ENCODE measurements at places on chromosomes 1 and 21.

DNA sequence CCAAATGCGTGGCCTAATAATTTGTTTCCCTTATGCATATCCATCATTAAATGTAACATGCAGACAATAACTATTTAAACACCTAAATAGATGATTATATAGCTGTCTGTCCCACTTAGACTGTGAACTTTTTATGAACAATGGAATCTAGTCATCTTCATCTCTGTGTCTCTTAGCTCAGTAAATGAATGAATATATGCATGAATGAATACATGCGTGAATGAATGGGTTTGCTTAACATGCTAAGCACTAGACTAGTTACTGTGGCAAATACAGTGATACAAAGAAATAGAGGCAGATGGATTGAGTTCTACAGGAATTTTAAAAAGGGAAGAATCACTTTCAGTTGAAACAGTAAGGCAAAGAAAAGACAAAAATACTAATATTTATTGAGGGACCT lies 232.0 kb downstream of the FGGY start:
- DNase-seq = no peak

DNA sequence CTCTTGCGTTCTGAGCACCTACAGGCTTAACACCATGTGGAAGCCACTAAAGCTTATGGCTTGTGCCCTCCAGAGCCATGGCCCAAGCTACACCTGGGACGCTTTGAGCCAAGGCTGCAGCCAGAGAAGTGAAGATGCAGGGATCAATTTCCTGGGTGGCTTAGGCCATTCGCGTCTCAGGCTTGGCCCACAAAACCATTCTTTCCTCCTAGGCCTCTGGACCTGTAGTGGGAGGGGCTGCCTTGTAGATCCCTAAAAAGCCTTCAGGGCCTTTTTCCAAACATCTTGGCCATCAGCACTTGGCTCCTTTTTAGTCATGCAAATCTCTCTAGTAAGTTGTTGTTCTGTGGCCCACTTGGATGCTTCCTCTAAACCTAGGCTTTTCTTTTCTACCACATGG lies 401.7 kb upstream of the RUNX1 start:
- no peak for DNase-seq

DNA sequence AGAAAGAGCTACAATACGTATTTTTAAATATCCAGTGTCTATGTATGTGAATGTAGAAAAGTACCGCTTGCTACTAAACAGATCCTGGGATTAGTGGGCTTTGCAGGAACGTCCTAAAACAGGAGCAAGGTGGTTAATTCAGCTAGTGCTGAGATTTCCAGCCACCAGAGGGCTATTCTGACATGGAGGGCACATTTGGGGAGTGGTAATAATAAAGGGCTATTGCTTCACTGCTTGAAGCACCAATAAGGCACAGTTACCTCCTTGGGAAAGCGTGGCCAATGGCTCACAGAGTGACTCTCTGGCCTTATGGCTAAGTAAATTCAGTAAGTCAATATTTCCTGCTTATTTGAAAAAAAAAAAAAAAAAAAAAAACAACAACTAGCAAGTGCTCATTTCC lies 152.4 kb downstream of the GABPA start:
- DNase-seq = no peak

DNA sequence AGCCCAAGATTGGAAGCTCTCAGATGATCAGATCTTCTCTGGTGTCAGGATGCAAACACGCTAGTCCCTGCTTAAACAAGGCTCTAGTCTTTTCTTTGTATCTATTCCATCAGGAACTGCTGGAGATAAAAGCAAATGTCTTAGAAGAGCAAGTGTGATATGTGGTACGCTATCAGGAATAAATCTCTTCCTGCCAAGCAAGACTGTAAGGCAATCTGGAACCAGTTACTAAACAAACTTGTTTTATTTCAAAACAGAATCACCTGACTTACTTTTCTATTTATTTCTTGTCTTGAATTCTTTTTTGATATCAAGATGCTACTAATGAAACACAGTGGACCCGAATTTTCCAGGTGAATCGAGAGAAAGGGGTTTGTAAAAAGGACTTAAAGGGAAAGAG lies 139.9 kb upstream of the ZNF644 start:
- DNase-seq = no peak

- DNase-seq = no peak
Observed at GRCh38 chr1:22133247-22133930, 9.5 kb downstream of the WNT4 start.

- no peak for DNase-seq
Observed at GRCh38 chr1:12170263-12170671, 3.5 kb downstream of the TNFRSF1B start.

DNA sequence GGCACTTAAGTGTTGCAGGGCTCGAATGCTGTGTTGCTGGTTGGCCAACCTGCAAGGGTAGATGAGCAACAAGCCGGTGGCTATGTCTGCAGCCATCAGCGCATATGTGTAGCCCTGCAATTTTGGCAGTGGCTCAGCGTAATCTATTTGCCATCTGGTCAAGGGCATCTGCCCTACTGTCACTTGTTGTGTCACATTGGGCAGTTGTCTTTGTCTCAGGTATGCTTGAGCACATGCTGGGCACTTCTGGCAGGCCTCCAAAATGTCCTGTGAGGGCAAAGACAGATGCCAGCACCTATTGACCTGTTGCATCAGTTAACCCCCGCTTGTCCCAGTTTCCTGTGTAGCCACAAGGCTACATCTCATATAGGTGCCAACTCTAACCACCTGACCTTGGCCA lies 111.8 kb downstream of the GDAP2 start:
- DNase-seq = no peak

DNA sequence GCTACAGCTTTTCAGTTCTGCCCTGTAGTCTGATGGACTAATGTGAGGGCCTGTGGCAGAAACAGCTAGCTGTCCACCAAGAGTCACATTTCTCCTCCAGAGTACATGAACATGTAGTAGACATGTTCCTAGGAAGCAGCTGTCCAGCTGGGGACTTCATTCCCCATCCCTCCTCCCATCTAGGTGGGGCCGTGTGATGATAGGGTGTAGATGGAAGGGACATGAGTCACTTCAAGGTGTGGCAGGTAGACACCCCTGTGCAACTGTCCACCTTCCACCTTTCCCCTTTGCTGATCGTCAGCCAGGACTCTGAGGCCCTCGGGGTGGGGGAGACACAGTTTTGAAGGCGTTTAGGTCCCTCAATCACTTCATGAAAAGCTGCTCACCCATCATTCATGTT lies 3.6 kb upstream of the RD3 start:
- DNase-seq = no peak

DNA sequence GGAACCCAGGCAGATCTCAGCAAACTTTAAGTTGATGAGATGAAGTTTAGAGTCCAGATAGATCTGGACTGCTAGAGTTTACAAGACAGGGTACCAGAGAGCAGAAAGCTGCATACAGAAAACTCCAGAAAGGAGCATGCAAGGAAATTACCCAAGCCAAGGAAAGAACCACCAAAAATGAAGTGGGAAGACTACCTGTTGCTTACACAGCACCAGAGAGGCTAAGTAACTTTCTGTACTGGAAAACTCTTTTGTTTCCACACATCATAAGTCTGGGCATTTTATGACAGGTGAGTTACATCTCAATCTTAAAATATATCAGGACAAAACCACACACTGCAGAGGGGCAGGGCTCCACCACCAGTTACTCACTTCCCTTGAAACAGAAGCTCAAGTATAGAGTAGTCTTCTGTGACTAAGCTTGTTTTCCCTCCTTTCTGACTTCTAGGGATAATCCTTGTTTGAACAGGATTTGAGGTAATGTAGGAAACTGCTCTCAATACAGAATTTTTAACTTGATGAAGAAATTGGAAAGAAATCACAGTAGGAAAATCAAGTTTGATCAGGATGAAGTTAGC lies 17.4 kb upstream of the GJA9 start:
- DNase-seq = no peak

DNA sequence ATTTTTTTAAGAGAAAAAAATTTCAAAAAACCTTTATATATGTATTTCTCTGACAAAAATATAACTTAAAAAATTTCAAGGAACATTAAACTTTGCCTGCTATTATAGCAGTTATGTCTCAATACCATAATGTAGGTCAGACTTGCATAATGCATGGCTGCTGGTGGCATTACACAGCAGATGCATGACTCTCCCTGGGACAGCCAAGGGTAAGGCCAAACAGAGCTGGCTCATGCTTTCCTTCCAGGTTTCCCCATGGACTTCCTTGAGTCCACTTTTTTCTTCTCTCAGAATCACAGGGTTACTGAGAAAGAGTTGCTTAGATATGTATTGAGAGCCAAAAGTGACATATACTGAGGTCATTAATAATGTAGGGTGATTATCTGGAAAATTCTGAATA lies 43.7 kb downstream of the RHOU start:
- DNase-seq = no peak

DNA sequence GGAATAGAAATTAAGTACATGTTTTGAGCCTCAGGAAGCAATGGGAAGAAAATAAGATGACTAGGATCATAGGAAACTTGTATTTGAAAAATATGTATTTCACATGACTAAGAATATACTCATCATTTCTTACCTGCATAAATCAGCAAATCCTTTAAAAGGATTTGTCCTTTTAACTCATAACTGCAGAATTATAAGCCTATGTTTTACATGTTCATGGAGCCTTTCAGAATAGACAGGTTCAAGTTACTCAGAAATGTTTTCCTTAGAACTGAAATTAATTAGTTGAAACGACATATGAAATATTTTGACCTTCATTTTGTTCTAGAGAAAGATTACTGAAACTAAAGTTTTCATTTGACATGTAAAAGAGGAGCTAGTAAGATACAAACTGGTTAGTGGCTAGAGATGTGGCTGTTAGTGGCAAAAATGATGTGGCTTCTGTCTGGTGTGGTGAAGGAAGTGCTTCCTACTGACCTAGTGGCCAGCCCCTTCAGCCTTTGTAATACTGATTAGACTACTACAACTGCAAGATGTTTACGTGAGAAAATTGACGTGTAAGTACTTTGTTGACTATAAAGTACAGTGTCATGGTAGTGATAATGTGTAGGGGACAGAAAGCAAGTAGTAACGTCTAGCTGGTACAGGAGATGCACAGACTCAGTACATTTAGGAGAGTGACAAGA lies 54.7 kb downstream of the PACC1 start:
- DNase-seq = no peak

DNA sequence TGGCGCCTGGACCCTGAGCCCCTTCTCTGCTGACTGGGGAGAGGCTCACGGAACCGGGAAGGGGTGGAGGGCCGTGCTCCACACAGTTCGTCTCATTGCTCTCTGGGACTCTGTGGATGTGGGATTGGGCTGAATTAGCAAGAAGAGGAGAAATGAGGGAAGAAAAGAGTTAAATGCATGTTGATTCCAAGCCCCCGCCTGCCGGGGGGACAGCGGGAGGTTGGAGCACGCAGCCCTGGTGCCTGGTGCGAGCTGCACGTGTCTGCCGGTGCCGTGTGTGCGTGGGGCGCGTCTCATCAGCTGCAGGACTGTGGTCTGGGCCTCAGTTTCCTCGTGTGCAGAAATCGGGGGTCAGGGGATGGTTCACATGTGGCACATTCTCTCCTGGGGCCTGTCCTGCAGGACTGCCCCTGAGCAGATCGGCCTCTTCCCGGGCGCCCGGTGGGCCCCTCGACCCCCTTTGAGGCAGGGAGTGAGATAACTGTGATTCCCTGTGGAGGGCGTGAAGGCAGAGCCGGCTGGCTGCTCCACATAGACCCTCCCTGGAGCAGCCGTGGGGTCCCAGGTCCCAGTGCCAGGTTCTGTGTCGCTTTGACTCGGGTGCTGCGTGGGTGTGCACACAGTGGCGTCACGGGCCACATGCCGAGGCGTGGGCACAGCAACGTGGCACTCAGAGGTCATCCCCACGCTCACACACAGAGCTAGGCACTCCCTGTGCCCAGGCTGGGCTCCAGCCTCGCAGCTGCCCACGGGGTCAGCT lies 11.4 kb downstream of the SAMD11 start:
- DNase-seq = no peak

GRCh38 chr1:29309075-29309474 lies 72.8 kb downstream of the PTPRU start:
- no peak for DNase-seq

GRCh38 chr1:212752934-212753497 lies 38.6 kb downstream of the NSL1 start:
- peak; percentile 7 for DNase-seq

Data from NCI-H2081 (cell line).